ENCODE measurements at places on chromosomes 5 and 9. TPM values are rescaled to one million over a fixed set of nuclear protein-coding genes. Genes with fewer than 3 reads are reported as not detected.

NDUFB6 gene
- 43.0 TPM for total RNA-seq

- H3K4me1 ChIP-seq, result no peaks in the 10 kb centered on the region
- H3K4me3 ChIP-seq, result no peak overlapping the region
- no peak for DNase-seq
- H3K36me3 ChIP-seq, result no peaks in the 10 kb centered on the region
- no peaks in the 10 kb centered on the region for H3K27me3 ChIP-seq
These were observed 4.7 kb upstream of the FRMPD1 start for GRCh38 chr9:37645903-37646506.

GRCh38 chr5:76404223-76405211 lies 1.4 kb downstream of the IQGAP2 start:
- H3K27ac ChIP-seq, result peak overlapping the region; percentile 86
- H3K4me3 ChIP-seq, result peak overlapping the region; percentile 66
- H3K27me3 ChIP-seq, result no peaks in the 10 kb centered on the region
- DNase-seq, result peak; percentile 34
- no peaks in the 10 kb centered on the region for H3K36me3 ChIP-seq

- no peak overlapping the region for H3K4me3 ChIP-seq
- H3K4me1 ChIP-seq, result no peaks in the 10 kb centered on the region
- H3K27me3 ChIP-seq, result no peaks in the 10 kb centered on the region
- no peak overlapping the region for H3K27ac ChIP-seq
- no peak for DNase-seq
- no peaks in the 10 kb centered on the region for H3K36me3 ChIP-seq
These were observed 29.6 kb upstream of the BOD1 start for GRCh38 chr5:173645890-173646574.

SOHLH1 gene
- total RNA-seq, result 16.8 TPM

Measured in prostate gland (tissue), 2 donors.